ENCODE measurements at places on chromosomes 7 and 10.

DNA sequence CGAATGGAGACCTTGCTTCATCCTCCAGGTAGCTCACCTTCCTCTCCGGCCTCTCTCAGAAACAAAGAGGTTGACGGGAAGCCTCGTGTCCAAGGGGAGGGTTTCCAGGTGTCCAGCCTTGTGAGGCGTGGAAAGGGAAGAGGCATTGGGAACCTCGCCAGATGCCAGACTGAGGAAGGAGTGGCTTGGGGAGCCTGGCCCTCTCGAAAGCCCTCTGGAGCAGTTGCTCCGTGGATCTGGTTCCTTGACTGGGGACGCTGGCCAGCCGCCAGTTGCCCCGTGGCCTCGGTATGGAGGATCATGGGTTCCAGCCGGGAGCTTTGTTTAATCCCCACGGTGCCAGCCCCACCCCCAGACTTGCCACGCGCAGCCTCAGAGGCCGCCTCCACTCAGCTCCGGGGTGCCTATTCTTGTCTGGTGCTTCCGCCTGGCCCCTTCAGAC, 30.3 kb upstream of the SUN1 start:
- no peak for DNase-seq

- DNase-seq: no peak
Measured at GRCh38 chr10:74977072-74977471, 134.4 kb upstream of the SAMD8 start.

DNA sequence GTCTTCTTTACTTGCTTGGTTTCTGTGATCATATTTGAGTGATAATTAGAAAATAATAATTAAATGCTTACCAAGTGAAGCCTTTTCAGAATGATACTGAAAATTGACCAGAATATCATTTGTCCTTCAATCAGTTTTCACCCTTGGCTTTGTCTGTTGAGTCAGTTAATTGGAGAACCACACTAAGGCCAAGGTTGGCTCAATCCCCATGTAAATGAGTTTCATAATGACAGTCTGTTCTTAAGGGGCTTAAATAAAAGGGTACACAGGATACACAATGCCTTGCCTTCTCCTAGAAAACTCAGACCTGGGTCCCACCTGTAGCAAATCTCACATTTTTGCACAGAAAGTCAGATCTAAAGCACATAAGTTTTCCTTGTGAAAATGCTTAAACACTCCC, 31.3 kb upstream of the EGR2 start:
- DNase-seq: no peak

GRCh38 chr10:5988336-5988920, 11.1 kb upstream of the IL15RA start:
- DNase-seq: no peak

- no peak for DNase-seq
Measured at GRCh38 chr10:89494575-89494974, 40.8 kb downstream of the SLC16A12 start.

DNA sequence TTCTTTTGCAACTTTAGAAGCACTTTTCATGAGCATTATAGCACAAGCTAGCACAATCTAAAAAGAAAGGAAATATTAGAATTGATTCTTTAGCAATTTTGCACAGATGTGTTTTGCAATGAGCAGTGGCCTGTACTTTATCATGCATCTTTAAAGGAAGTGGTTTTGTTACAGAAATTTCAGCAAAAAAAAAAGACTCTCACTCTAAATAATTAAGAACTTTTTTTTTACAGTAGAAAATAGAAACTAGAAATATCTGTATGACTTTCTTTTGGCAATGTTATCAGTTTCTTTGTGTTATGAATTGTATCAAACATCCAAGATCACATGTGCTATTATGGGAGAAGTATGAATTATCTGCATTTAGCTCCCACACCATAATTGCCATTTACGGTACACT, 195.7 kb upstream of the KLF6 start:
- peak; percentile 85 for DNase-seq

DNA sequence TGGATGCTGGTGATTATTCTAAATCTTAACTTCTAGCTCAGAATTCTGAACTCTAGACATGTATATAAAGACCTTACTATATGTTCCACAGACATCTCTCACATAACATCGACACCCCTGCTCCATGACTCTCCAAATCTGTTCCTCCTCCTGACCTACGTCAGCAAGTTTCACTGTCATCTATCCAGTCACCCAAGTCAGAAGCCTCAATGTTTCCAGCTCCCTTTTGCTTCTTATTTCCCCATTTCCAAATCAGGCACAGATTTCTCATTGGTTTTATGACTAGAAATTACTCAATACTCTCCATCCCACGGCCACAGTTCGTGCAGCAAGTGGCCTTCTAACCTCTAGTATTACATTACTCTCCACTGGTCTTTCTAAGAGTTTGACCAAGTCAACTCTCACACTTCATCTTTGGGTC, 28.5 kb downstream of the EPC1 start:
- DNase-seq: no peak

All from T-helper 2 cell (primary cell).